GM12878 (cell line): ENCODE measurements at places on chromosomes 4 and X.

DNA sequence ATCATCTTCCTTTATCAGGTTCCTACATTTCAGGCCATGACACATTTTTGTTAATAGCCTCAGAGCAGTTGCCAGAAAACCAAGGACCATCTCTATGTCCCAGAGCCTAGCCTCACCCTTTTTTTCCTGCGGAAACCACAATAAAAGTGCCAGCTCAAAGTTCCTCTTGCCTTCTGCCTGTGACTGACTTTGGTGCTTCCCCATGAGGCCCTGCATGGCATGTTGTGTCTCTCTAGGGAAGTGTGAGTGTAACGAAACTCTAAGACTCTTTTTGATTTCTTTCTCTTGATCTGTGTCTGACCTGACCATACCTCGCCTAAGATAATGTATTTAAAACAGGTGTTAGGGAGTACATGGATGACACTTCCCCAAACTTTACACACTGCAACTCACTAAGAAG is 642.3 kb upstream of the BOD1L1 start:
- DNase-seq, result peak; percentile 19

GRCh38 chrX:31057691-31058090 is 14.2 kb downstream of the FTHL17 start:
- DNase-seq, result no peak

DNA sequence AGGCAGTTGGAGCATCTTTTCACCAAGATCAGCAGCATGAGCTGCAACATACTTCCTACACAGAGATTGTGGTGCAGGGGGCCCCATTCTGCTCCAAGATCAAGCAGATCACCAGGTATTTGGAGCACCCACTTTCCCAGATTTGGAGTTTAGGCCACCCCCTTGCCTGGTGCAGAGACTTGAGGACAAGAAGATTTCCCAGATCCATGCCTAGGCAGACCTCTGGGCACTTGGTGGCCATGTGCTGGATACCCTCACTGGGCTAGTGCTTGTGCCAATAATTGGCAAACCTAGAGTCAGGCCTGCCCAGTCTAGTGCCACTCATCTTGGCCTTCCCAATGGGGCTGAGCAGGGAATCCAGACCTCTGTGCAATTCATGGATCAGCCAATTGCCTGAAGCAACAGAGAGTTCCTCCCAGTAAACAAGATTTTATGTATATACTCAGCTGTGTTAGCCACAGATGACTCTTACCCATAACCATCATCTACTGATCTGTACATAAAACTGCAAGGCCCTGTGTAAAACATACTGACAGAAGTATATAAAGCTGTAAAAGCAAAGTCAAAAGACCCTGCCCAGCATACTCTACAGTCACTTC is 228.4 kb upstream of the EMCN start:
- DNase-seq, result no peak

GRCh38 chrX:123736333-123736921 is 3.6 kb upstream of the THOC2 start:
- no peak for DNase-seq

GRCh38 chrX:12970691-12971202 is 4.2 kb upstream of the TMSB4X start:
- peak; percentile 55 for DNase-seq

GRCh38 chr4:23631255-23631950 is 258.4 kb downstream of the PPARGC1A start:
- DNase-seq, result no peak

GRCh38 chrX:40013266-40014195 is 84.2 kb downstream of the BCOR start:
- no peak for DNase-seq

DNA sequence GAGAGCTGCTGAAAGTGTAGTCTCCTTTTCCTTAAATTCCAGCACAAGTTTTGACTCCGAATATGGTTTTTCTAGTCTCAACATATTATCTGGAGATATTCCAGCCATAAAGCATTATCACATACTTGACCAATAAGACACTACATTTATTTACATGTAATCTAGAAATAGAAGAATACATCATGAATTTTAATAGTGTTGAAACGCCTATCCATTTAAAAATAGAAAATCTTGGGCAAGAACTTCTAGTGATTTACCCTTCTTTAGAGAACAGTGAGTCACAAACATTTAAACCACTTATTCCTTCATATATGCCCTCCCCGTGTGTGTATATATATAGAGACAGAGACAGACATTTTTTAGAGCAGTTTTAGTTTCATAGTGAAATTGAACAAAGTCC is 161.5 kb downstream of the SOWAHB start:
- no peak for DNase-seq

DNA sequence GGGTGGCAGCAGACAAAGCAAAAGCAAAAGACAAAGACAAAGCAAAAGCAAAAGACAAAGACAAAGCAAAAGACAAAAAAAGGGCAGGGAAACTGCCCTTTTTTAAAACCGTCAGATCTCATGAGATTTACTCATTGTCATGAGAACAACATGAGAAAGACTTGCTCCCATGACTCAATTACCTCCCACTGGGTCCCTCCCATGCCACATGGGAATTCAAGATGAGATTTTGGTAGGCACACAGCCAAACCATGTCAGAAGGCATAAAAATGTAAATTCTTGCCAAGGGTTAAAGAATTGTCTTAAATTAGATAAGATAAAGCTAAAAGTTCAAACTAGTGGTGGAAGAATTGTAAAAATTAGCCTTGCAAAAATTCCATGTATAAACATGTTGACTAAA is 419.7 kb downstream of the TRAM1L1 start:
- no peak for DNase-seq

DNA sequence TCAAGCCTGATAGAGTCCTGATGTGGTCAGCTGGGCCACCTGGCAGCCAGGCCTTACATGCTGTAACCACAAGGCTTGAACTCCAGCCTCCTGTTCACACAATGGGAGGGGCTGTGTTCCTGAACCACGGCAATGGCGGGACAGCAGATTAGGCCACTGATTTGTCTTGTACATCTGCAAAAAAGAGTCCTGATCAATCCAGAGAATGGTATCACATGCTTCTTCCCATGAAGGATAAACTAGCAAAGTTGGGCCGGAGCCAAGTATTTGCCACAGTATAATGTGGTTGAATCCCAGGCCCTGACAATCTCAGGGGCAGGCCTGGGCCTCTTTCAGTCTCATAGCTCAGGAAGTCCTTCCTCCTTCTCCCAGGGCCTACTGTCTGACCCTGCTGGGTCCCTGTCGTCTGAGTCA is 2182.5 kb upstream of the AGA start:
- DNase-seq, result no peak
